Right kidney (tissue), 9 donors: ENCODE measurements at places on chromosomes 13 and 19.

DNA sequence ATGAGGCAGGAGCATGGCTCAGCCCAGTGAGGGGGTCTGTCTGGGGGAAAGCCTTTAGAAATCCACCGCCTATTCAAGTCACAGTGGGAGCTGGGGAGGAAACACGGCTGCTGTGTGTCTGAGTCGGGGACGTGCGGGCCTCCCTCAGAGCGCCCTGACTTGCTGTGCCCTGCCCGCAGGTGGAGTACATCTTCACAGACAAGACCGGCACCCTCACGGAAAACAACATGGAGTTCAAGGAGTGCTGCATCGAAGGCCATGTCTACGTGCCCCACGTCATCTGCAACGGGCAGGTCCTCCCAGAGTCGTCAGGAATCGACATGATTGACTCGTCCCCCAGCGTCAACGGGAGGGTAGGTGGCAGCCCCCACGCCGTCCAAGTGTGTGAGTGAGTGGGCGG lies 137.8 kb upstream of the MCF2L start:
- no peak for DNase-seq

DNA sequence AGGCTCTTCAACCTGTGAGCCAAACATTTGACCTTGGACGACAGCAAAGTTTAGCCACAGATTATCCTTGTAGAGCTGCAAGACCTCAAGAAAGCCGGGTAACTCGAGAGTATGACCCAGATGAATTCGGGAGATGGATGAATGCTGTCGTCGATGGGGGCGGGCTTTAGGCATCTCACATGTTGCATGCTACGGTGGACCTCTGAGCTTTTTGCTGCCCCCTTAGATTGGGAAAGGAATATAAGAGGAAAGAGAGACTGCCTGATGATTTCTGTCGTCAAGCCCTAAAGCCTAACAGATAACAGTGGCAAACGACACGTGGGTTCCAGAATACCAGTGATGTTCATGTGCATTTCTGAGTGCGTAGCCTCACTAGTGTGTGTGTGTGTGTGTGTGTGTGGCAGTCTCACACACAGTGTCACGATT lies 730 bp upstream of the ABCC4 start:
- no peak for DNase-seq

- peak; percentile 70 for DNase-seq
Measured at GRCh38 chr19:40365613-40366401, 17.3 kb downstream of the PLD3 start.

GRCh38 chr13:79481685-79482052 lies 714 bp downstream of the NDFIP2 start:
- DNase-seq = no peak

DNA sequence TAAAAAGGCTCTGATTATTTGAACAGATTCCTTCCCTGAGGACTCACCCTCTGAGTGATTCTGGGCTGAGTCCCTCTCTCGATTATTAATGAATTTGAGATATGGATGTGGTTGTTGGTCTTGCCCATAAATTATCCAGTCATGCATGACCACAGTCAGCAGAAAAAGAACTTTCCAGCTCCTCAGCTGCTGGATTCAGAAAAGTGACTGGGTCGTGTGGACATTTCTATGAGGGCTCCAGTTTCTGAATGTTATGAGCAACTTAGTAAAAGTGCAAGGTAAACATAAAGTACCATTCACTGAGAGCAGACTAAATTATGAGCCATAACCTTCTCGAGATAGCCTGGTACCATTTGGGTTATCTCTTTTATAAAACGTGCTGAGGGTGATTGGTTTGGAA lies 100.1 kb upstream of the CLDN10 start:
- no peak for DNase-seq

- no peak for DNase-seq
Measured at GRCh38 chr13:76772241-76772640, 114.0 kb downstream of the KCTD12 start.

GRCh38 chr19:1063030-1063908 lies 3.7 kb upstream of the ARHGAP45 start:
- no peak for DNase-seq

DNA sequence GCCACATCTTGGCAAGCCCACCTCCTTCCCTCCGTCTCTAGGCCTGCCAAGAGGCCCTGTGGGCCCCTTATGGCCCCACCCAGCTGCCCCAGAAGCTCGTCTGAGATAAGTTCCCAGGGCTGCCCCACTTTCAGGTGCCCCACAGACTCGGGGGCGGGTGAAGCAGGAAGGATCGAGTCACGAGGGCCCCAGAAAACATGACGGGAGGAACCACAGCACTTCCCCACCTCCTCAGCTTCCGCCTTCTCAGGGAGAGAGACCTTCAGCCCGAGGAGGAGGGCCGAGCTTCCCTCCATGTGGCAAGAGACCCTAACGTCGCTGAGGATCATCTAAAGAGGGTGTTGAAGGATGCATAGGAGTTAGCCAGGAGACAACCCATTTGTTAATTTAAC lies 4.5 kb upstream of the IL12RB1 start:
- no peak for DNase-seq

DNA sequence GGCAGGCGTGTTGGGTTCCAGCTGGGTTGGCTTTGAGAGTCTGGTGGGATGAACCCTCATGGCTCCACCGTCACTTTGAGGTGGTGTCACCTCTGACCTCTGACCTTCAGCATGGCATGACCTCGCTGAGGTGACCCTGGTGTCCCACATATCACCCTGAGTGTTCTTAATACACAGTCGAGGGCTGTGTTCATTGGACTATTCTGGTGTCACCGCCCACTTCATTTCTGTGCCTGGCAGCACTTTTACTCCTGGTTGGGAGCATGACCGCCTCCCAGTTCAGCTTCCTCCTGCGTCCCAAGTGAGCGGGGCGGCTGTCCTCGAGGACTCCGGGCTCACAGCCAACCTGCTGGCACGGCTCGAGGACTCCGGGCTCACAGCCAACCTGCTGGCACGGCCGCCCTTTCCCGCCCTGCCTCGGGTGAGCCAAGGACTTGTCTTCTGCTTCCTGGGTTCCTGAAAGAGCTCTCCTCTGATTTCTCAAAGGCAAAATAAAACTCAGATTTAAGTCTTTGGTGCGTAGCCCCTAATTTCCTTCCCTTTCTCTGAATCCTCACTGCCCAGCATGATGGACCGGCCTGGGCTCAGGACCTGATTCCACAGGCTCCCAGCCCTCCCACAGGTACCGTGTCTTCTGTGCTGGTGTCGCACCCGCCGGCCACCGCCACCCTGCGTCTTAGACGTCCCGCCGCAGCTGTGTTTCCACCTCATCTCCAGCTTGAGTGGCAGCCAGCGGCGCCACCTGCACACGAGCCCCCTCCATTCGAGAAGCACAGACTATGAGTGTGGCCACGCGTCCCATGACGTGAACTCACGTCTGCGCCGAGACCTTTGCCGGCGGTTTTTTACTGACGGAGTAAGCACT lies 10.4 kb downstream of the ATP4B start:
- DNase-seq = no peak

- DNase-seq = no peak
Measured at GRCh38 chr13:111156421-111156820, 41.3 kb downstream of the ARHGEF7 start.

- no peak for DNase-seq
Measured at GRCh38 chr19:38267761-38268483, 3.5 kb downstream of the SPINT2 start.
